Sciatic nerve (tissue), 2 donors: ENCODE measurements at places on chromosomes 1 and 21. TPM values are rescaled to one million over a fixed set of nuclear protein-coding genes. Genes with fewer than 3 reads are reported as not detected.

DNA sequence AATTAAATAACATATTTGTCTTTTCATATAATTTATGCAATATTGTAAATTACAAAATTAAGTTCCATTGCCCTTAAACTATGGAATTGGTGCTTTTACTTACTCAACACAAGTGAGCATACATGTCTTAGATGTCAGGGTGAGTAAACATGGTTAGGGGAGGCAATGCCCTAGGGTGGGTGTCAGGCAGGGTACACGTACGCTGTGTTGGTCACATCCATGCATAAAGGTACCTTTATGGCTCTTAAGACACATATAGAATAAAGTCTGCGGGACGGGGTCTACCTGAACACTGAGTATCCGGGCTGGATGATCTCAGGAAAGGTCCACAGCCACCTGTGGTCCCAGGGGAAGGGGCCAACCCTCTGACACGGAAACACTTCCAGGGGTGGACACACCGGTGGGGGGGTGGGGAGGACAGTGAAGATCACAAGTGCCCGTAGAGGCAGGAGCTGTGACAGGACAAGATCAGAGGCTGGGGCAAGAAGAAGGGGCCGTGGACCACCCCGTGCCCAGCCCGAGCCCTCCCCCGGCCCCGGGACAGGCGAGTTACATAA is 720 bp downstream of the LIN9 start:
- no peak for DNase-seq

- no peak for DNase-seq
Measured at GRCh38 chr1:88275259-88275862, 408.7 kb upstream of the PKN2 start.

The PPM1J gene
- total RNA-seq = 1.8 TPM

GRCh38 chr1:56665384-56665783 is 20.3 kb downstream of the PRKAA2 start:
- DNase-seq = no peak

DNA sequence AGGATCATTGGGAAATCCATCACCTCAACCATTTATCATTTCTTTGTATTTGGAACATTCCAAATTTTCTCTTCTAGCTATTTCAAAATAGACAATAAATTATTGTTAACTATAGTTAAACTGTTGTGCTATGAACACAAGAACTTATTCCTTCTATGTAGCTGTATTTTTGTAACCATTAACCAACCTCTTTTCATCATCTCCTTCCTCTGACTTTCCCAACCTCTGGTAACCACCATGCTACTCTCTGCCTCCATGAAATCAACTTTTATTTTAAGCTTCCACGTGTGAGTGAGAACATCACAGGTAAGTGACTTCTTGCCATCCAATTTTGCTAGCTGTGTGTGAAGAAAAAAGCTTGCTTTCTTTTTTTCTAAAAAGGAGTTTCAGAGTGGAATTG is 418 bp downstream of the IFI44L start:
- DNase-seq = no peak
